ENCODE measurements at places on chromosomes 11 and 22.

- no peak for DNase-seq
Observed at GRCh38 chr11:74721479-74721835, 9.8 kb downstream of the CHRDL2 start.

DNA sequence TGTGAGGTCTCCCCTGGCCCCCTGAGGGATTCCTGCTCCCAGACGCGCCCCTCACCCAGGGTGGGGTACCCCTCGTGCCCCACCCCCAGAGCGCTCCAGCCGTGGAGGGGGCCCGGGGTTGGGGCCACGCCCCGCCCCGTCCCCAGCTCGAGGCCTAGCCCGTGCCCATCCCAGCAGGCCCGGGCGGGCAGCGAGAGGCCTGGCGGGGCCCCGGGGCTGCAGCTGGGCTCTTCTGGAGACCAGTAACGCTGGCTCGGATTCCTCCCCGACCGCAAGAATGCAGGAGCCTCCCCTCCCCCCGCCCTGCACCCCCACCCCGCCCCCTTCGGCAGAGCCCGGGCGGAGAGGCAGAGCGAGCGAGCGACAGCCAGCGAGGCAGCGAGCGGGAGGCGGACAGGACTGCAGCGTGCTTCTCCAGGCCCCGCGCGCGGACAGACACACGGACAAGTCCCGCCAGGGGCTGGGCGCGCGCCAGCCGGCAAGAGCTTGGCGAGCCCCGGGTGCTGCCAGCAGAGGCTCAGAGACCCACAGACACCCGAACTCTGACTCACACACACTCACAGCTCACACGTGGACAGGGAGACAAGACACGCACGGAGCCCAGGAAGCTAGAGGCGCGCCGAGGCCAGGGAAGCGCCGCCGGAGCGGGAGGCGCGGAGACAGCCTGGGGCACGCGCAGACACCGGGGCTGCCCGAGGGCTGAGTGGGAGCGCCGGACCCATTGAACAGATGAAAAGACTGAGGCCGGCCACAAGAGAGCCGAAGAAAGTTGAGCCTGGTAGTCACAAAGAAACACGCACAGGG, 15.2 kb downstream of the BCL9L start:
- peak; percentile 72 for DNase-seq

DNA sequence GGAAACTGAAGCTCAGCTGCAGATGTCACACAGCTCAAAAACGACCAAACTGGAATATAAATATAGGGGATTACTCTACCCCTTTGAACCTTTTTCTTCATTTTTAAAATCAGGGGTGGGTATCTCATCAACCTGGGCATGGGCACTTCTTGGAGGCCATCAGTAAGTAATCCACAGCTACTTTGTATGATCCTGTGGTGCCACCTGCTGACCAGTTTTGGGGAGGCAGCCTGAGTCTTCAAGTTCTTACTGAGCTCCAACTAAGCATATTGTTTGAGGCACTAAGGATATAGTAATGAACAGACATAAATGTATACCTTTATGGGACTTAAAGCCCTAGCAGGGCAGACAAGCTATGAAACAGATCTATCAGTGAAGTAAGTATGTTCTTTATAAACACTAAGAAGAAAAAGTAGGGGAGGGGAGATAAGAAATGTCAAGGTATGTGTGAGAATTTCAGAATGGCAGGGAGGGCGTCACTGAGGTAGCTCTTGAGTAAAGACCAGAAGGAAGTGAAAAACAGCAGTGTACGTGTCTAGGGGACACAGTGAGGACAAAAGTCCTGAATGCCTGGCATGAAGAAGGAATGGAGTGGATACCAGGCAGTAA, 18.4 kb downstream of the TUB start:
- DNase-seq = peak; percentile 83

DNA sequence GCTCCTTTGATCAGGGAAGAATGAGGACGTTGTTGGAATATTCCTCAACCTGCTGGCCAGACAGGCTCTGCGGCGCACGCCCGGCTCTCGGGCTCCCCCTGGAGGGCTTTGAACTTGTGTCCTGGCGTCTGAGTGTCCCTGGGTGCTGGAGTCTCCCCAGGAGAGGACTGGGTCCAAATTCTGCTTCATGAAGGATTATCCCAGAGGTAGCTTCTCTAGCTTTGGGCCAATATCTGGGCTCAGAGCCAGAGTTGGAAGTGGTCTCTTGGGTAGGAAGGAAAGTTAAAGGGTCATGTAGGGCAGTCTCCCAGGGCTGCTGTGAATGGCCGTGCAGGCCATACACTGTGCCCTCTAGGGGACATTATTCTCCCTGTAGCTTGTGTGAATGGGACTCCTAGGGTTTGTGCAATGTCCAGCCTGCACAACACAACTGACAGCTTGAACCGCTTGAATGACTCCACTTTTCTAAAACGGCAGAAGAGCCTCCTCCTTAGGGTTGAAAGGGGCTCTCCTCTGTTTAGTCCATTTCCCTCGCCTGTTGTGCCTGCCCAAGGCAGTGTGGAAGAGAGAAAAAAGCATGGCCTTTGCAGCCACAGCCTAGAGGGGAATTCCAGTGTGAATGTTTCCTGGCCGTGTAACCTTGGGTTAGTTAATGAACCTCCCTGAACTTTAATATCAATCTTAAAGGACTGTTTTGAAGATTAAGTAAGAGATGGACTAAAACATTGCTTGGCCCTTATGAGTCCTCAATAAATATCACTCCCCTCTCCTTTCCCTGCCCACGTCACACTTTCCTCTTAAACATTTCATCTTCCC, 111.2 kb upstream of the THY1 start:
- peak; percentile 82 for DNase-seq

GRCh38 chr11:126465573-126466188, 110.2 kb downstream of the ST3GAL4 start:
- no peak for DNase-seq

DNA sequence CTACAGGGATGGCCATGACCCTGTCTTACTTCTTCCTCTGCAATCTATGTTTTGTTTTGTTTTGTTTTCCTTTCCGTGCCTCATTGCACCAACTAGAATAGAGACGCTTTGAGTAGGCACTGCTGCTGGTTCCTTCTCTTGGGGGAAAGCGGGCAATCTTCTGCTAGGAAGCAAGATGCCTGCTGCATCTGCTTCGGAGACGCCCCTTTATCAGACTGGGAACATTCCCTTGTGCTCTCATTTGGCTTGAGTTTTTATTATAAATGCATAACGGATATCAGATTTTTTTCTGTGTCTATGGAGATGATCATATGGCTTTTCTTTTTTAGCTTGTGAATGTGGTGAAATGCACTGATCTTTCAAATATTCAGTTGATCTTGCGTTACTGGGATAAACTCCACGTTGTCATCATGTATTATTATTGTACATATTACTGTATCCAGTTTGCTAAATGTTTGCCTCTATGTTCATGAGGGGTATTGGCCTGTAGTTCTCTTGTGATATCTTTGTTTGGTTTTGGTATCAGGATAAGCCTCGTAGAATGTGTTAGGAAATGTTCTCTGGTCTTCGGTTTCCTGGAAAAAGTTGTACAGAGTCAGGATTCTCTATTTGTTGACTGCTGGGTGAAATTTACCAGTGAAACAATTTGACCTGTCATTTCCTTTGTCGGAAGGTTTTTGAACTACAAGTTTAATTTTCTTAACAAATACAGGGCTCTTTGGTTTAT, 23.4 kb upstream of the KRTAP5-6 start:
- DNase-seq = no peak

DNA sequence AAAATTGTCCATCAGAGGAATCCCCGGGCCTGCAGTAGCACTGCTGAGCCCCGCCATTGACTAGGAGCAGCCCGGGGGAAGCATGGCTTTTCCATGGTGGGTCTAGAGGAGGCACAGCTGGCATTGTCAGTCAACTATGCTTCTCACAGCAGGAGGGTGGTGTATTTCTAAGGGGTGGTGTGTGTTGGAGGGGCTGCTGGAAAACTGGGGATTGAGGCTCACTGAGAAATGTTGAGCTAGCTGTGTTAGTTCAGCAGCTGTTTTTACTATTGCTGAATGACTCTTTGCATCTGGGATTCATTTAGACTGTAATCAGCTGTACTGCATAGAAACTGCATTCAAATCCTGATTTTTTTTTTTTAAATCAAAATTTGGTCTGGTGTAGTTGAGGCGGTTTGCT, 5.6 kb downstream of the DDX10 start:
- DNase-seq = no peak

DNA sequence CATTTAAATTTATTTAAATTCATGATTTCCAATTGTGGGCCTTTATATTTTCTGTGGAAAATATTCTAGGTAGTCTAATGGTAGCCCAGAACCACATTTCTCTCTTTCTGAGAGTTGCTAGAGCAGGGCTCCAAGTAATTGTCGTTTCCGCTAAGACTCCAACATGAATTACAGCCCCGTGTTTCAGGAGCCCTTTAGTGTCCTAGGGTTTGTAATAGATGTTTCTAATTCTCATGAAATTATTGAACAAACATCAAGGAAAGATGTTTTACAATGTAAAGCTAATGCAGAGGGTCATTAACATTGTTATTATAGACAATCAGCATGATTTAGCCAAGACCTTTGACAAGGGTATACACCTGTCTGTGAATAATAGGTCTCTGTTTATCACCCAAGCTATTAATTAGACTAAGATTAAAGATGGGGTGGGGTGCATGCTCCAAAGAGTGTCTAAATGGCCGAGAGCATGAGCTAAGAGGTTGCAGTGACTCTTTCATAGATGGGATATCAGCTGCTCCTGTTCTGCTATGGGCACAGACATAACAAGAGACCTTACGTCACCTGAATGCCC, 81.8 kb upstream of the NTM start:
- no peak for DNase-seq

GRCh38 chr11:22539821-22540256, 85.8 kb downstream of the FANCF start:
- no peak for DNase-seq

DNA sequence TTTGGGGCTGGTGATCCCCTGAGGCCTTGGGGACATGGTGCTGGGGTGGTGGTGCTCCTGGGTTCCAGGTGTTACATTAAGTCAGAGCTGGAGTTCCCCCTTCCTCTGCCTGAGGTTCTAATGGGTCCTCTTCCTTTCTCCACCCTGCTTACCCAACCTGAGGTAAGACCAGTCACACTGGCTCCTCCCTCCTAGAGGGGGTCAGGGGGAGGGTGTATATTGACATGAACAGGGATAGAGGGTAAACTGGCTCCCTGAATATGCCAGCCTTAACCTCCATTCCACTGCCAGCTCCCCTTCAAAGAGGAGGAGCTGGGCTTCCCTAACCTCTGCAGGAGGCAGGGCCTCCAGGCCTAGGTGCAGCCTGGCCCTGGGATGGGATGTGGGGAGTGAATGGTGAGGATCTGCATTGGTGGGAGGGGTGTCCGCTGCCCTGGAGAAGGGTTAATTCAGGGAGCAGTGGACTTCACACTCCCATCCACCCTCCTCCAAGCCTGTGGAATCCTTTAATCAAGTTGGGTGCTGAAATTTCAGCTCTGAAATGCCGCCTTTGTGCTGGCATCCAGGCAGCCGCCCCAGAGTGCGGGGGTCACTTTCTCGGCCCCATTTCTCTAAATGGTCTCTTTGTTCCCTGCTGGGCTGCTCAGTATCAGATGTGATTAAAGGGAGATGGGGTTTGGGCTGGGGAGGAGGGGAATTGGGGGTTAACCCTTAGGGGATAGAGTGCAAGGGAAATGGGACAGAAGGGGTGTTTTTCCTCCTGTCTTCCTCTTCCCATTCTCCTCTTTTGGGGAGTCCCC, 15.2 kb downstream of the POLR2F start:
- no peak for DNase-seq

DNA sequence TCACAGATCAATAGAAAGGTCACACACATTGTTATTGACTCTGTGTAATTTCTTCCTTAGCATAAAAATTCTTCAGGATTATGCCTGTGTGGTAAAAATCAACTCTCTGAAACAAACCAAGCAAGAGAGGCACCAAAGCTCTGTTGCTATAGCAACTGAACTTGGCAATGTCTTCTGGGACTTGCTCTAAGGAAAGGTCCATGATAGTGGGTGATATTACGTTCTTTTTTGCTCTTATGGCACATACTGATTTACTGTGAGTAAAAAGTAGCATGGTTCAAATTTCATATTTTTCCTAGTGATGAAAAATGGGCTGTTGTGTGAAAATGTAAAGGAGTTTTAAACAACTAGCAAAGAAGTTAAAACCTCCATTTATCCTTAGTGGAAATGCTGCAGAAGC, 66.4 kb downstream of the SVIP start:
- DNase-seq = no peak

DNA sequence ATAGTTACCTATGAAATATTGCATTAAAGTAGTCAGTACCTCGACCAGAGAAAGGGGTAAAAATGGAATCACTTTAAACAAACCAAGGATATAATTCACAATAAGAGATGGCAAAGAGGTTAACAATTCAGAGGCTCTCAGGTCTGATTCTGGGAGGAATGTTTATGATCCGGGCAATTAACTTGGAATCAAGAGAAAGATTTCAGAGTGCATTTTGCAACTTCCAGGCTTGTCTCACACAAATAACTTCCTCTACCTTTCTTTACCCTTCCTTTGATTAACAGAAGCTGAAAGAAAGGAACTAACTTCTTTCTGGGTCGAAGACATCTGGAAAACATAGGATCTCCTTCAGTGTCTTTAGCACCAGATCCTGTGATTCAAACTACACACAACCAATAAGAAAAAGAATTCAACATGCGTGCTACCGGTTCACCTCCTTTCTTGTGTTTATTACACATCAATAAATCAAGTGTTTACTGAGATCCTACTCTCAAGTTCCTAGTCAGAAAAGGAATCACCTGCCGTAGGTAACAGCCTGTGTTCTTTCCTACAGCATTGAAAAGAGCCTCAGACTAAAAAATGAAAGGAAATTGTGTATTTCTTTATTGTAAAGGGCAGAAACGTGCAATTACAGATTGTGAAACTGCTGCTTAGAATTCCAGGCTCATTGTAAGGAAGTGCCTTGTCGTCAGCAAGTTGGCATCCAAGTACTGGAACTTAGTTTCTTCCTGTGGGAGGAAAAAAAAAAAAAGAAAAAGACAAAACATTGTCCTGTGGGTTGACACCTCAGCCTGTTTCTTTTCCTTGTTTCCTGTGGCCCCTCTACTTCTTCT, 29.5 kb downstream of the CARD18 start:
- DNase-seq = no peak

- no peak for DNase-seq
Observed at GRCh38 chr11:34305193-34305592, 52.6 kb downstream of the ABTB2 start.

GRCh38 chr11:59680287-59681154, 11.7 kb upstream of the PATL1 start:
- peak; percentile 78 for DNase-seq
